ENCODE measurements at places on chromosomes 2 and 18.

GRCh38 chr2:97774425-97774824 lies 61.0 kb downstream of the ZAP70 start:
- no peak for DNase-seq

- DNase-seq, result peak; percentile 32
These were observed 56.2 kb downstream of the CAVIN2 start for GRCh38 chr2:191790737-191791136.

DNA sequence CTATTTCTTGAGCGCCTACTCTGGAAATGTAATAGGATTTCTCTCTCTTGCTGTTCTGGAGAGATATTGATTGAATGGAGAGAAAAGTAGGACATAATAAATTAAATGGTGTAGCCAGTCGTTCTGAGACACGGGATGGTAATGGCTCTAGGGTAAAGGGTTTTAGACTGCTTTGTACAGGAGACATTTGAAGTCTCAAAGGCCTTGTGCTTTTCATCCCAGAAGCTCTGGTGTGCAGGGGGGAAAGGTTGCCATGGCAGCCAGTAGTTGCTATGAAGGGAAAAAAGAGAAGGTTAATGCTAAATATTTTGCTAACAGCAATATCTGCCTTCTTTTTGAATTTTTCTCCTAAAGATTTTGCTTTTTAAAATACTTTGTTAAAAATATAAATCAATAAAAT lies 359.3 kb downstream of the RIT2 start:
- DNase-seq, result no peak

DNA sequence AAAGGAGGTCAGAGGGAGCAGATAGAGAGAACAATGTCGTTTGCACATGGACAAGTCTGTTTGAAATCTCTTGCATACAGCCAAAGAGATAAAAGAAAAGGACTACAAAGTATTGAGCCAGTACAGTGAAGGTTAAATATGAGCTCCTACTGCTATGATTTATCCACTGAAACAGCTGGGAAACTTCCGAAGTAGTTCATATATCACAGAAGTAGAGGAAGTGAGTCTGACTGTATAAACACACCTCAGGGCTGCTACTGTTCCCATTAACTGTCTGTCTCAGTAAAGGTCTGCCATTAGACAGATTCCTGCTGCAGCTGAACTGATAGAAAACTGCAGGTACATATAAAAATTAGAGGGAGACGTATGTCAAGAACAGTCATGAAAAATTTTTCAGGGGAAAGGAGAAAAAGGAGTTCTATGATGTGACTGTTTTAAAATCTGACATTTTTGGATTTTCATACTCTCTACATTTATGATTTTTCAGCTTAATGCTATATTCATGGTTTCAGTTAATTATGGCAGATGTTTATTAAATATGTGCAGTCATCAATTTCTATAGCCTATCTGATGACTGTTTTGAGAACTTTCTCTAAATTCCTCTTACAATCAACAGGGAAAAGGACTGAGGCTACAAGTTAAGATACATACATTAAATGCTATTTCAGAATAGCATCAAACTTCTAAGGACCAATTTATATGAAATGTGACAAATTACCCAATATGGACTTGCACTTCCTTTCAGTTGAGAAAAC lies 364.7 kb downstream of the ERBB4 start:
- DNase-seq, result peak; percentile 32

DNA sequence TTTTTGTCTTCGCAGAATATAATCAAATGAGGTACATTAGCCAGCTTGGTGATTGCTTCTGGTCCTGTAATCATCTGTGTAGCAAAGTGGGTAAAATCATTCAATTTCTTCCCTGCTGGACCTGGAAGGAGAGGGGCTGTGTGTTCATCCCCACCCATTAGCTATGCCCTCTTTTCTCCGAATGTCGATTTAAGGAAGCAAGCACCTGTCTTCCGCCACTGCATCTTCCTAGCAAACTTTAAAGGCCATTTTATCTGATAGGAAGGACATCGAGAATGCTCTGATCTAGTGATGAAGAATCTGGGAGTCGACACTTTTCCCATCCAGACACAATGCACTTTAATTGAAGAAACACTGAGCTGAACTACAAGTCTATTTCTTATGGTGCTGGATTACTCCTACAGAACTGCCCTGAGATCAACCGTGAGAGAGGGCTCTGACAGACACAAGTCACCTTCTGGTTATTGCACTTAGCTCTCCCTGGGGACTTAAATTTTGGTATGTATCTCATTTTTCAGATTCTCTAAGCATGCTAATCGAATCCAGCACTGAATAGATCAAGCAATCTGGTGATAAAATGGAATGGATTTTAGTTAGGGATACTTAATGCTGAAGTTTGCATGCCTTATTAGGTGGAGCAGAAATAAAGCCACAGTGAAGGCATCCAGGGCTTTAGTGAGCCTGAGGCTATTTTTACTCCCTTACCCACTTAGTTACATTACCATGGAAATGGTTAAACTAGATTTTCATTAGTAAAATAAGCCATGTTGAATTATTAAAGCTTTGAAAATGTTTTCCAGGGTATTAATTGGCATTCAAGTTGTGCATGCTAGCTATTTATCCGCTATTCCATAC lies 1.3 kb downstream of the NYAP2 start:
- no peak for DNase-seq

DNA sequence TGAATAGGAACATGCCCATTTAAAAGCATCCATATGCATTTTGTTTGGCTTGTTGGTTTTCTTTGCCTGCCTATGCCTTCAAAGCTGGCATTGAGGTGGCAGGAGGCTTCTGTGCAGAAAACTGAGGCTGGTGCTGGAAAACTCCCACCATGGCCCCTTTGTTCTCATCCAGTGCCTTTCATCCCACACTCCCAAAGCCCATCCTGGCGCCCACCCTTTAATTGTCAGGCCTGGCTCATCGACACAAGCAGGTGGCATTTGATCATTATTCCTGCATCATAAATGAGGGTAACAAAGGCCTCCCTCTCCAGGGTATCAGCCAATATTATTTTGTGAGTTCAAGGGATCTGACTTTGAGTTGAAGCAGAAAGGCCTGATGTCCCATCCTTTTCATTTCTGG lies 24.7 kb upstream of the ANXA4 start:
- DNase-seq, result no peak

- no peak for DNase-seq
These were observed 204.2 kb upstream of the SMAD2 start for GRCh38 chr18:48134609-48135008.

GRCh38 chr2:177501186-177501585 lies 108.6 kb downstream of the AGPS start:
- DNase-seq, result no peak

DNA sequence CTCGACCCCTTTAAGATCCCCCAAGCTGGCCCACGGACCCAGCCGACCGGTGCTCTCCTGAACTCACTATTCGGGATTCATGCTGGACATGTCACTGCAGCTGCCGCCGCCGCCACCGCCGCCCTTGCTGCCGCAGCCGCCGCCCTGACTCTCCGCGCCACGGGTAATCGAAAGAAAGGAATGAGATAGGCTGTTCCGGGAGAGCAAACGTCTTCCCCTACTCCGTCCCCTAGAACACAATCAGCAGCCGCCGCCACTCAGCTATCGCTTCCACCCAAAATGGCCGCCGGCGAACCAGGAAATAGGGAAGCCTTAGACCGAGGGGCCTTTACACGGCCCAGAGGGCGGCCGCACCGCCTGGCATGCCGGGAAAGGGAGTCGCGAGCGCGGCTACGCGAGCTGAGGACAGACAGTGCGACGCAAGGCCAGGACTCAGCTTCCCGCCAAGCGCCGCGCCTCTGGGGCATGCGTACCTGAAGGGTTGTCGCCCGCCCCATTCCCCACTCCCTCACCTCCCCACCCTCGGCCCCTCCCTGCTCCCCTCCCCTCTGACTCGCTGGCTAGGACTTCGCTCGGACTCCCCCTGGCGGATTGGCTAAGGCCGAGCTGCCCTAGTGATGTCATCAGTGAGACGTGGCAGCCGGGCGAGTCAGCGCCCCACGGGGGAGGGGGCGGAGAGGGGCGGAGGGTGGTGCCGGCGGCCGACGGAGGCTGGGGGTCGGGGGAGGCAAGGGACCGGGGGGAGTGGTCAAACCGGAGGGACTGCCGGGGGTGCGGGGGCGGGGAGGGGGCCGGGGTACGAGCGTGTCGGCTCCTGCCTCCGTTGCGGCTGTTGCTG lies at the start of gene RAB1A:
Gene RAB1A (minus strand): TSS at position 281 of the 838 bp plus-strand sequence. CDS start 191 bp downstream, at position 90.
- peak; percentile 99 for DNase-seq

- DNase-seq, result no peak
These were observed 1.7 kb upstream of the ESCO1 start for GRCh38 chr18:21602299-21602587.

- no peak for DNase-seq
These were observed 44.8 kb downstream of the RRM2 start for GRCh38 chr2:10167316-10167715.

DNA sequence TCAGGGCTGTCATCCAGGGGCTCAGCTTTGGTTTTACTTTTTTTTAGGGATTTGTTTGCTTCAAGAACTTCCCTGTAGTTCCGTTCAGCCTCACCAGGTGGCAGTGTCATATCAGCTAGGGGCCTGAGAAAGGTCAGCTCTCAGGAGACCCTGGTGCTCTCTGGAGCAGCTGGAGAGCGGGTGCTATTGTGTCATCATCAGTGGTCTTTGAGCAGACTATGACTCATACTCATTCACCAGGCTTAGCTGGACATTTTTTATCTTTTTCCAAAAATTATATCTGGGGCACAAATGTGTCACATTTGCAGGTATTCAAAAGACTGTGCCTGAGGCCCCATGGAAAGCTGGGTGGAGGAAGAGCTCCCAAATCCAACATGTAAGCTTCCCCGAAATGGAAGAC lies 24.4 kb downstream of the ZNF892 start:
- peak; percentile 92 for DNase-seq

DNA sequence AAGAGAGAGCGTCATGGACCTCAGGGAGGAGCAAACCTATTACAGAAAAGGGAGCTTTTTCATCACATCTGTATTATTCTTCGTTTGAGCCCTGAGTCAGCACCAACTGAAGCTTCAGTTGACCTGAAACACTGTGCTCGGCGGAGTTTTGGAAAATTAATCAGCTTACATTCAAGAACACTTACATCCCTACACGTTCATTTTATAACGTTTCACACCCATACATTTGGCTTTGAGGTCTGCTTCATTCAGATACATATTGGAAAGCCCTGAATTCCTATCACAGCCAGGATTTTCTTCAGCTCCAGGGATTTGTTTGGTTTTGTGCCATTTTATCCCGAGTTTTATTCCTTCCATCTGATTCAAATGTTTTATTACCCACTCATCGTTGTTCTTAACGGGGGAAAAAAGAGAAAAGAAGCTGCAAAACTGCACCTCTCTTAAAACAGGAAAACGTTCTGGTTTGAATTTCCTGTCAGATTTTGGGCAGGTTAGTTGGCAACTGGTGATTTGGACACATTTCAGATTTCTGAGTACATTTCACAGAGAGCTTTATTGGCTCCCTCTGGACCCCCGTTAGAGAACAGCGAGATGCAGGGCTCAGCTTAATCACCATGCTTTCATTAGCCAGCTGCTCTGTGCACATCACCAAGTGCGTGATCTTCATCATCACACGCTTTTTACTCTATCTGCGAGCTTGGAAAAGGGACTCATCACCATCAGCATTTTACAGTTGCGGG lies 88.8 kb downstream of the CDC42EP3 start:
- peak; percentile 88 for DNase-seq

DNA sequence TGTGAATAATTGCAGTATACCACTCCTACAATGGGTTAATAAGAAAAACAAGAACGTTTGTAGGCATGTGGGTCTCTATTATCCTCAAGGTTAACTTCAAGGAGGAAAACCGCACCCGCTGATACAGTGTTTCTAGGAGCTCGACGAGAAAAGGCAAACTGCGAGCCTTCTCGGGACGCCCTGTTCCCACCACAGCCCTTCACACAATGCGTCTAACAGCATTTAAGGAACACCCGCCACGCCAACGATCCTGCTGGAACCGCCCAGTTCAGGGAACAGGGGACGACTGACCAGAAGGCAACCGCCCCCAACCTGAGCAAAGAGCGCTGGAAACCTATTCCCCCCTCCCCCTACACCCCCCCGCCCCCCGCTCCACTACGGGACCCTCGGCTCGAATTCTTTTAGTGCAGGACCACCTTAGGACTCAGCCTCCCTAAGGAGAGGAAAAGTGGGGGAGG lies 710 bp upstream of the TMSB10 start:
- DNase-seq, result peak; percentile 83

GRCh38 chr2:133633881-133634409 lies 65.7 kb upstream of the NCKAP5 start:
- no peak for DNase-seq

DNA sequence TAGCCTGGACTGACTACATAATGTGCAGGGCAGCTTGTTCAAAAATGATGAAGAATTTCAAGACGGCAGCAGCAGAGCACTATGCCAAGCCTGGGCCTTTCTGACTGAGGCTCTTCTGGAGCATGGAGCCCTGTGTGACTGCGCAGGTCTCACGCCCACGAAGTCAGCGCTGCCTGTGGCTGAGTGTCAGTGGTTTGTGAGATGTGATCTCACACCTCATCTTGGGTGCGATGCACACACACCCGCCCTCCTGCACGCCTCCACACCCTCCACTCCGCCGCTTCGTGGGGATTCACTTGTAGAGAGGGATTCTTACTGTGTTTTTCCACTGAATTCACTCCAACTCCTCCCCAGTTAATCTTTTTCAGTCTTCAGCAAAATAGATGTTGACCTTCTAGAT lies 103.9 kb downstream of the VIT start:
- no peak for DNase-seq

- DNase-seq, result no peak
These were observed 72.9 kb upstream of the VRK2 start for GRCh38 chr2:57973621-57974186.

DNA sequence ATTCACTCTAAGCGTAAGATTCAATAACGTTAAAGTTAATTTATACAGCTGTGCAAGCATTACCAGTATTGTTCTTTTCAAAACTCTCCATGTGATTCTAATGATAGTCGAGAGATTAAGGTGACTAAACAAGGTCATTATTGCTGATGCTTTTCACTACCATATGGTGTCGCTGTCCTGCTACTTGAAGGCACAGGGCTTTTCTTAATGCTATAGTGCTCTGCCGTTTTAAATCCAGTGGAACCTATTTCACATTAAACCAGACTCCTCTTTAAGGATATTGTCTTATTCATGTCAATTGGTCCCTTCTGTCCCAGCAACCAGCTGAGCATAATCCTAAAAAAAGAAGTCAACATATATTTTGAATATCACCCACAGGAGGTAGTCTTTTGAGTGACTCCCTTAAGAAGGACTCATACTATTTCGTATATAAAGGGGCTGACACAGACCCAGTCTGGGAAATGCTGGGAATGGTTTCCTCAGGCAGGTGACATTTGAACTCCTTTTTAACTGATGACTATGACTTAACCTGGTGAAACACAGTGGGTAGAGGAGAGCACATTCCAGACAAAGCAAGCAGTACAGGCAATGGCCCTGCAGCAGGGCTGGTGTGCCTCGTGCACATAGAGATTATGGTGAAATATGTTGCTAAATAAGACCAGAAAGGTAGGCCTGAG lies 53.9 kb upstream of the CYTIP start:
- DNase-seq, result peak; percentile 49

- DNase-seq, result no peak
These were observed 167.3 kb downstream of the NYAP2 start for GRCh38 chr2:225566798-225567197.

DNA sequence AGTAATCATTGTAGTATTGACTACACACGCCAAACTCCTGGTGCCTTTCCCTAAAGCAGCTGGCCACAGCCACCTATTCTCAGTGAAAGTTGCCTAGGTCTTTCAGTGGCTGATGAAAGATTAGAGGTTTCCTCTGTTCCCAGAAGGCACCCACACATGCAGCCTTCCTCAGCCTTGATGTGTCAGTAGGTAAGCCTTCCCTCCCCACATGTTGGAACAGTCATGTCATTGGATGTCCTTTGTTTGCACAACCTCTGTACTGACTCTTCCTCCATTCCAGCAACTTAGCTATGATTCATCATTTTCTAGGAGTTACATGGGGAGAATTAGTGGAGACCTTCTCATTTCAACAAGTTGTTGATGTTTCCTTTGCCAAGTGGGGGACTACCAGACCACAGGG lies 630.8 kb upstream of the SLC39A10 start:
- DNase-seq, result peak; percentile 65

All from LHCN-M2 (cell line).